Progenitor cell of endocrine pancreas (in vitro differentiated cells): ENCODE measurements at places on chromosomes 1 and 21.

DNA sequence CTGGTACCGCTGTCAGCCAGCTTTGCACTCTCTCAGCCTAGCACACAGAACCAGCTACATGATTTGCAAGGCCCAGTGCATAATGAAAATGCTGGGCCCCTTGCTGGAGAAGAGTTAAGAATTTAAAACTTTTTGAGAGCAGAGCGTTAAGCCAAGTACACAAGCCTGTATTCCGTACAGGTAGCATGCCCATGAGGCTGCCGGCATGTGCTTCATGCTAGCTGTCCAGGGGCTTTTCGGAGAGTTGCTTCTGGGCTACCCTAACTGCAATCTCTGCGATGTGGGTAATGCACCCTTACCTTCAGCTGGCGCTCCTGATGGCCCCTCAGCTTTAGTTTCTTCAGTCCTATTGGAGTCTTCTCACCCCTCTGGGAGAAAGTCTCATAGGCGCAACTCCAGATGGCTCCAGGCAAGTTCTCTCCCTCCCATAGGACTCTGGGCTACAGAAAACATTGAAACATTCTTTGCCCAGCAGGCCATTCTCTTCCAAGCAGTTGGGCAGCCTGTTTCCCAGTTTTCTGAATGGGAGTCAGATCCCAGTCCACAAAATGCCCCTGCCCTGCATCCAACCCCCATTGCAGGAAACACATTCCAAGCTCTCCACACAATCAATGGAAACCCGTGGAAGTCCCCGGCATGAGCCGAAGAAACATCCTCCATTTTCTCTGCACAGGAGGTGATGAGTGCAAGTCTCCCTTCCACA, 5.7 kb upstream of the AKT3 start:
- no peak overlapping the region for H3K4me3 ChIP-seq
- no peak overlapping the region for H3K27ac ChIP-seq
- no peaks in the 10 kb centered on the region for H3K36me3 ChIP-seq
- H3K27me3 ChIP-seq, result peaks cover 46% of the 10 kb centered on the region
- peaks cover 8% of the 10 kb centered on the region for H3K4me1 ChIP-seq
- no peak for DNase-seq

DNA sequence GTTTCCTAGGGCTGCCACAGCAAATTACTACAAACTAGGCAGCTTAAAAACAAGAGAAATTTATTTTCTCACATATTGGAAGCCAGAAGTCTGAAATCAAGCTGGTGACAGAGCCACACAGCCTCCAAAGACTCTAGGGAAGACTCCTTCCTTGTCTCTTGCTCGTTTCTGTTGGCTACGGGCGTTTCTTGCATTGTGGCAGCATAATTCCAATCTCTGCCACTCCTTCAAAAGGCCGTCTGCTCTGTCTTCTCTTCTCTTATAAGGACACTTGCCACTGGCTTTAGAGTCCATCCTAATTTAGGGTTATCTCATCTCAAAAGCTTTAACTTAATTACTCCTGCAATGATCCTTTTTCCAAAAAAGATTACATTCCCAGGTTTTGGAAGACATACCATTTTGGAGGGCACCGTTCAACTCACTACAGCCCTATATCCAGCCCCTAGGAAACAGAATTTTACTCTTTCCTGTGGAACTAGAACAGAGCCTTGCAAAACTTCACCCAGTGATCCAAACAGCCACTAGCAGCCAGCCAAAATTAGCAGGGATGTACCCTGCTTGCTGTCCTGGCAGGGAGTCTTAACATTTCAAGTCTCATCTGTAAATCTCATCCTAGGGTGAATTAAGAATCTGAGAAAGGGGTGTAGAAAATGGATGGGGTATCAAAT, 9.2 kb downstream of the STYXL2 start:
- H3K27me3 ChIP-seq, result peaks cover 17% of the 10 kb centered on the region
- no peaks in the 10 kb centered on the region for H3K36me3 ChIP-seq
- no peak overlapping the region for H3K27ac ChIP-seq
- no peaks in the 10 kb centered on the region for H3K4me1 ChIP-seq
- DNase-seq, result no peak

GRCh38 chr1:77514921-77515776, 167.3 kb downstream of the ZZZ3 start:
- no peaks in the 10 kb centered on the region for H3K27me3 ChIP-seq
- H3K4me1 ChIP-seq, result peaks cover 13% of the 10 kb centered on the region
- H3K4me3 ChIP-seq, result no peak overlapping the region
- peak overlapping the region; percentile 90 for H3K27ac ChIP-seq
- no peak for DNase-seq

- H3K4me3 ChIP-seq, result peak overlapping the region; percentile 72
- peaks cover 21% of the 10 kb centered on the region for H3K4me1 ChIP-seq
- H3K27me3 ChIP-seq, result no peaks in the 10 kb centered on the region
- peak; percentile 40 for DNase-seq
- H3K27ac ChIP-seq, result peak overlapping the region; percentile 95
Observed at GRCh38 chr1:22709891-22710700, 543 bp upstream of the EPHB2 start.

GRCh38 chr1:165444897-165445370, at the start of gene RXRG:
TSS of gene RXRG (minus strand) at chr1:165445126. CDS start at chr1:165444893, 233 bp downstream.
- H3K27me3 ChIP-seq, result peaks cover 37% of the 10 kb centered on the region
- H3K36me3 ChIP-seq, result no peaks in the 10 kb centered on the region
- peak; percentile 38 for DNase-seq
- H3K4me3 ChIP-seq, result no peak within 1 kb of the TSS

- H3K27me3 ChIP-seq, result no peaks in the 10 kb centered on the region
- no peak overlapping the region for H3K27ac ChIP-seq
- no peak for DNase-seq
- H3K4me1 ChIP-seq, result no peaks in the 10 kb centered on the region
- H3K4me3 ChIP-seq, result no peak overlapping the region
- H3K36me3 ChIP-seq, result peaks cover 20% of the 10 kb centered on the region
Observed at GRCh38 chr1:45635211-45635610, 11.4 kb upstream of the CCDC17 start.

DNA sequence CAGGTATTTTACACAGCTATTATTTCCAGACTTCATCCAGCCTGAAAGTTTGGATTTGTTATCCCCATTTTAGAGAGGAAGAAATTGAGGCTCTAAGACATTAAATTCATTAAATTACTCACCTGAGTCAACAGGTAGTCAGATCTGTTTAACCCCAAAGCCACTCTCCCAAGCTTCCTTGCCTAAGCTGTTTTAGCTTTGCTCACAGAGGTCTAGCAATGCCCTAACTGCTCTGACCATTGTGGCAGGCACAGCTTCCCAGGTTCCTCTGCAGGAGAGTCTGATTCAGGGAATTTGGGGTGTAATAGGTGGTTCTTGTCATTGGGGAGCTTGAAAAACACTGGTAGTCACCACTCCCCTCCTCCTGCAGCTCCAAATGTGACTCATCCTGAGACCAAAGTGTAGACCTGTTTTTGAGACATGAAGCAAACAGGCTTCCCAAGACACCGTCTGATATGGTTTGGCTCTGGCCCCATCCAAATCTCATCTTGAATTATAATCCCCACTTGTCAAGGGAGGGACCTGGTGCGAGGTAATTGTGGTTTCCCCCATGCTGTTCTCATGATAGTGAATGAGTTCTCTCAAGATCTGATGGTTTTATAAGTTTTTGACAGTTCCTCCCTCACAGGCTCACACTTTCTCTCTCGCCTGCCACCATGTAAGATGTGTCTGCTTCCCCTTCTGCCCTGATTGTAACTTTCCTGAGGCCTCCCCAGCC, 142.8 kb upstream of the DNAH14 start:
- no peak overlapping the region for H3K27ac ChIP-seq
- no peaks in the 10 kb centered on the region for H3K36me3 ChIP-seq
- no peak overlapping the region for H3K4me3 ChIP-seq
- H3K27me3 ChIP-seq, result no peaks in the 10 kb centered on the region
- DNase-seq, result no peak
